A375 (cell line): ENCODE measurements at places on chromosomes 2 and 18. TPM values are rescaled to one million over a fixed set of nuclear protein-coding genes. Genes with fewer than 3 reads are reported as not detected.

ABCG8 gene
- not detected in 2 replicates for total RNA-seq

SH3RF3 gene
- 7.6 and 8.6 TPM in 2 replicates for total RNA-seq

MC5R gene
- total RNA-seq = 0.15 and 0.32 TPM in 2 replicates

LCT gene
- 0.04 and 0.08 TPM in 2 replicates for total RNA-seq

GRHL1 gene
- 0.30 and 0.56 TPM in 2 replicates for total RNA-seq

ASPRV1 gene
- 0.34 and 0.61 TPM in 2 replicates for total RNA-seq

ANKRD30BL gene
- not detected in 2 replicates for total RNA-seq

LIPG gene
- 0.38 and 0.72 TPM in 2 replicates for total RNA-seq

ARHGAP15 gene
- 0.21 TPM in 1 of 2 replicates, not detected in the other for total RNA-seq

LYPD6 gene
- total RNA-seq = 0.53 and 0.98 TPM in 2 replicates

INHBB gene
- 0.19 and 0.23 TPM in 2 replicates for total RNA-seq

SH3YL1 gene
- total RNA-seq = 7.3 and 10.7 TPM in 2 replicates

GAL3ST2 gene
- not detected in 2 replicates for total RNA-seq

GALNT3 gene
- not detected in 2 replicates for total RNA-seq

PROKR1 gene
- total RNA-seq = not detected in 2 replicates

WNT6 gene
- not detected in 2 replicates for total RNA-seq

GAD1 gene
- total RNA-seq = 7.2 and 8.1 TPM in 2 replicates

PSD4 gene
- 3.8 and 5.1 TPM in 2 replicates for total RNA-seq

ASB18 gene
- total RNA-seq = not detected in 2 replicates

SULT1C2 gene
- 2.5 and 3.5 TPM in 2 replicates for total RNA-seq

HJURP gene
- 32.4 and 43.8 TPM in 2 replicates for total RNA-seq

VPS54 gene
- total RNA-seq = 11.7 and 14.6 TPM in 2 replicates

KCNJ3 gene
- 0.04 TPM in 1 of 2 replicates, not detected in the other for total RNA-seq

GPAT2 gene
- total RNA-seq = not detected in 2 replicates

FRZB gene
- total RNA-seq = not detected in 2 replicates

EMILIN1 gene
- total RNA-seq = 88.5 and 90.6 TPM in 2 replicates

AKAIN1 gene
- not detected in 2 replicates for total RNA-seq

DNAJC5G gene
- total RNA-seq = not detected in 2 replicates
